RPMI8226 (cell line): ENCODE measurements at places on chromosomes 13 and 19.

DNA sequence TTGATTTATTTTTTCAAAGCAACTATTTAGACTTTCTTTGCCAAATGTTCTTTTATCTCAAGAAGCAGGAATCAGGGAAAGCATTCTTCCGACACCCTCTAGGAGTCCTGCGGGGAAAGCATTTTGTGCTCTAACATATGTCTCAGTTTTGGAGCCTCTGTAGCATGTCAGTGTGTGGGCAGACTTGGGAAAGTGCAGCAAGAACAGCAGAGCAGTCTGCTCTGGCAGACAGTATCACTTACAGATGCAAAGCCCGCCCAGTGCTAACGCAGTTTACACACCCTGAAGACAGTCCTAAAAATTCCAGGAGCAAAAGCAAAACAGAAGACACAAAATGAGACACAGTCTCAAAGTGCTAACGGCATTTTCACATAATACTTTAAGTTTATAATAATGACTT, 393.5 kb downstream of the KLF12 start:
- no peak for DNase-seq

DNA sequence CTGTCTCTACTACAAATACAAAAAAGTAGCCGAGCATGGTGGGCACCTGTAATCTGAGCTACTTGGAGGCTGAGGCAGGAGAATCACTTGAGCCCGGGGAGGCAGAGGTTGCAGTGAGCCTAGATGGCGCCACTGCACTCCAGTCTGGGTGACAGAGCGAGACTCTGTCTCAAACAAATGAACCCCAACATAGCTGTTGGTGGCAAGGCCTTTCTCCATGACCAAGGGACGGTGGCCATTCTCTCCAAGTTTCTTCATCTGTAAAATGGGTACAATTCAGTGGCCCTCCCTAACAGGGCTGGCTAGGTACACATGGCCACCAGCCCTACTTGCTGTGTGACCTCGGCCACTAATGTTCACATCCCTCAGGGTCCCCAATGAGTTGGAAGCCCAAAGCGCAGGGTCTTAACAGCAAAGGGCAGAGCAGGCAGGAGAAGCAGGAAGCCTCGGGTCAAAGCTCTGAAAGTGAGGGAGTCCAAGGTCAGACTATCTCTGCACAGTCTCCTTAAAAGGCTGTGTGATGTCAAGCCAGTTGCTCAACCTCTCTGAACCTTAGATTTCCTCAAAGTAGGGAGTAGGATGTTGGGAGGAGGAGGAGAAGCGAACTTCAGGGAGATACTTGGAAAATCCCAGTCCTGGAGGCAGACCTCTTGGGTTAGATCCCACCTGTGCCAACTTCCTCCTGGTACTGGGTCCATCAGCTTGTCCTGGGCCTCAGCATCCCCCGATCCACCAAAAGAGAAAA, 2.7 kb downstream of the JUND start:
- no peak for DNase-seq

DNA sequence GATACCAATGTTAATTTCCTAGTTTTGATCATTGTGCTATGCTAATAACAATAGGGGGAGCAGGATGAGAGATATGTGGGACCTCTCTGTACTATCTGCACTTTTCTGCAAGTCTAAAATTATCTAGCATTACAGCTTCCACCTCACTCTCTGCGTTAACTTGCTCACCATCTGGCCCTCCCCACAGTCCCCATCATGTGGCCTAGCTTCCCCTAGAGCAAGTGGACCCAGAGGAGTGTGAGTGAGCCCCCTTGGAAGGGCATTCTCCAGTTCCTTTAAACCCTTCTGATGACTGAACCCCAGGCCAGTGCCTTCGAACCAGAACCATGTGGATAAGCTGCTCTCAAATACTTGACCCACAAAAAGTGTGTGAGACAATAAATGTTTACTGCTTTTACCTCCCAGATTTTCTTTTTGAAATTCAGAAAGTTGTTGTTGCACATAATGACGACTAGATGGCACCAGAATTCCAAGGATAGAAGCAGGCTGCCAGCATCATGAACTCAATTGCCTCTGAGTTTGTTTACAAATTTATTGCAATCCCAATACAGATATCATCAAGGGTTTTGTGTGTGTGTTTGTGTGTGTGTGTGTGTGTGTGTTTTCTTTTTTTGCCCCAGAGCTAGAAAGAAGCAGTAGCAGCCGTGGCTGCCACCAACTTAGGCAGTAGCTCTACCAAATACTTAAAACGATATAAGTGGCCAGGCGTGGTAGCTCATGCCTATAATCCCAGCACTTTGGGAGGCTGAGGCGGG, 49.0 kb upstream of the ZNF780A start:
- peak; percentile 47 for DNase-seq

GRCh38 chr13:92044351-92044750, 645.9 kb downstream of the GPC5 start:
- DNase-seq = no peak

DNA sequence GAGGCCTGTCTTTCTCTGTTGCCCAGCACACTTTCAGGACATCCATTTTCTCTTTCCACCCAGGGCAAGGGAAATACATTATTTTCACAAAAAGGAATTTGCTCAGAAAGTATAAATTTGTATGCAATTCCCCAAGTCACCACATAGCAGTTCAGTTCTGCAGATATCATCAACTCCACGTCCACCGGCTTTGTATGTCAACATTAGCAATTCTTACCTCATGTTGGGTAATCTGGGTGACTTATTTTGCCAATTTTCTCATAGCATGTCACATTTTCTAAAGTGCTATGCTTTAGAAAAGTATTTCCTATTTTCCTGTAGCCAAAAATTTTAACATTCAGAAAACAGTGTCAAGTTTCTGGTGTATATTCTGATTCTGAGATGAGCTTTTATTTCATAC, 501.8 kb downstream of the EFNB2 start:
- no peak for DNase-seq

- DNase-seq = no peak
These were observed 1.2 kb downstream of the MED26 start for GRCh38 chr19:16626796-16627192.

DNA sequence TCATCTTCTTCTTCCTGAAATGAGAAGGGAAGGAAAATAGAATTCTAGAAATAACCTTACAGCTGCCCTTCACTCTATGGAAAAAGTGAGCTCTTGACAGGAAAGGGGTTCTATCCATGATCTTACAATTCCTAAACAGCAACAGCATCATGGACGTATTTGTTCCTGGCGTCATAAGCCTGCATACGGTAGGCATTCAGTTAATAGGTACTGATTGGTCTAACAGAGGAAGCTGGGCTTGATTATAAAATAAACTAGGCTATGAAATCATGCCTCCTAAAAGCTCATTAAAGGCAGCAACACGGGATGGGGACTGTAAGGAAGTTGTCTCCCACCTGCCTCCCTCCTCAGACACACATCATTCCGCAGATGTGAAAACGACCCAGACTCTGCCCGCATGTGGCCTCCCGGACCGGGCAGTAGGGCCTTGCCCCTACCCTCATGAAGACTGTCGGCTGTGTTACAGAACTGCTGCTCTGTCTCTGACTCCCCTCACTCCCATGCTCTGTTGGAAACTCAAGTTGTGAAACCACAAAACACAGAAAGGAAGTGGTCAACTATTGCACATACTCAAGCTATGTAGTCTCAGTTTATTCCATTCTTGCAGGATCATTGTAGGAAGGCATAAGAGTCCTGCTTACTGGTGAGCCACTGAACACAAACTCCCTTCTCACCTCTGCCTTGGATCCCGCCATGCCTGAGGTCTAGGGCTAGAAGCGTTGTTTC, 129.8 kb downstream of the DLEU7 start:
- no peak for DNase-seq

GRCh38 chr19:38213911-38214625, 10.0 kb downstream of the DPF1 start:
- DNase-seq = peak; percentile 85

DNA sequence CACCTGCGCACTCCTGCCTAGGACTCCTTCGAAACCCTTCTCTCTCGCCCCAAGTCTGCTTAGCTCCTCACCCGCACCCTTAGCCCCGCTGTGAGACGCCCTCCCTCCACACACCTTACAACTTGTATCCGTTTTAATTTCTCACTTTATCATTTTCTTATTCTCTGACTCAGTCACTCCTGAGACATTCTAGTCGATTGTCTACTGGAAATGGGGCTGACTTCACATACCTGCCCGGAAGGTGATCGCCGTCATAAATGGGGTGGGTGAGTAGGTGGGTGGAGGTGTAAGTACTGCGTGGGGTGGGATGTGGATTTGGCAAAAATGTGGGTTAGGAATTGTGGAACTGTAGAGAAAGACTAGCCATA, 714 bp downstream of the NDFIP2 start:
- peak; percentile 3 for DNase-seq

- DNase-seq = no peak
These were observed 6.1 kb downstream of the CDX2 start for GRCh38 chr13:27962982-27963381.

- DNase-seq = no peak
These were observed 521.9 kb downstream of the DIAPH3 start for GRCh38 chr13:59641817-59642216.

GRCh38 chr19:14003251-14004055, 2.7 kb downstream of the RFX1 start:
- DNase-seq = no peak

DNA sequence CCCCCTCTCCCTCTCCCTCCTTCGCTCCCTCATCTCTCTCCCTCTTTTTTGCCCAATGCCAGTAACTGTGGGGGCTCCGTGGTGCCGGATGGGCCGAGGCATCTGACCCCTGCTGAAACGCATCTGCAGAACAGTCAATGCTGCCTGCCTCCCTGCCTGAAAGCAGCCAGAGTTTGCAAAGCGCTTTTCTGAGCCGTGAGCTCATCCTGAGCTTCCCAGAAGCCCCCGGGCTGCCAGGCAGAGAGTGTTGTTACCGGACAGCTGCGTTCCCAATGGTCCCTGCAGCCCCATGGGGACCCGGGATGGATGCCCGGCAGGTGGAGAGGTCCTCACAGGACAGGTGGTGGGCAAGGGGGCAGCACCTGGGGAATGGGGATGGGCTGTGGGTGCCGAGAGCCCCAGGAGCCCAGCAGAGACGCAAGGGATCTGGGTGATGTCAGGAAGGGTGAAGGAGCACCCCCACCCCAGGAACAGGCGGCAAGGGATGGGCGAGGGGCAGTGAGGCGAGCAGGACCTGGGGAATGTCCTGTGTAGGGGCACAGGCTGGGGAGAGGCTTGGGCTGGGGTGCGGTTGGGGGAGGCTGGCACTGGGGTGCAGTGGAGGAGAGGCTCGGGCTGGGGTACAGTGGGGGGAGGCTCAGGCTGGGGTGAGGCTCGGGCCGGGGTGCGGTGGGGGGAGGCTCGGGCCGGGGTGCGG, 33.0 kb downstream of the GPX4 start:
- DNase-seq = no peak

GRCh38 chr19:40231544-40232424, 5.3 kb upstream of the CCNP start:
- no peak for DNase-seq

- no peak for DNase-seq
These were observed 115.7 kb upstream of the ZNF536 start for GRCh38 chr19:30256496-30256850.

- DNase-seq = no peak
These were observed 249.4 kb downstream of the PCCA start for GRCh38 chr13:100338275-100338674.

- no peak for DNase-seq
These were observed 89.7 kb upstream of the ZNF507 start for GRCh38 chr19:32255536-32256295.

DNA sequence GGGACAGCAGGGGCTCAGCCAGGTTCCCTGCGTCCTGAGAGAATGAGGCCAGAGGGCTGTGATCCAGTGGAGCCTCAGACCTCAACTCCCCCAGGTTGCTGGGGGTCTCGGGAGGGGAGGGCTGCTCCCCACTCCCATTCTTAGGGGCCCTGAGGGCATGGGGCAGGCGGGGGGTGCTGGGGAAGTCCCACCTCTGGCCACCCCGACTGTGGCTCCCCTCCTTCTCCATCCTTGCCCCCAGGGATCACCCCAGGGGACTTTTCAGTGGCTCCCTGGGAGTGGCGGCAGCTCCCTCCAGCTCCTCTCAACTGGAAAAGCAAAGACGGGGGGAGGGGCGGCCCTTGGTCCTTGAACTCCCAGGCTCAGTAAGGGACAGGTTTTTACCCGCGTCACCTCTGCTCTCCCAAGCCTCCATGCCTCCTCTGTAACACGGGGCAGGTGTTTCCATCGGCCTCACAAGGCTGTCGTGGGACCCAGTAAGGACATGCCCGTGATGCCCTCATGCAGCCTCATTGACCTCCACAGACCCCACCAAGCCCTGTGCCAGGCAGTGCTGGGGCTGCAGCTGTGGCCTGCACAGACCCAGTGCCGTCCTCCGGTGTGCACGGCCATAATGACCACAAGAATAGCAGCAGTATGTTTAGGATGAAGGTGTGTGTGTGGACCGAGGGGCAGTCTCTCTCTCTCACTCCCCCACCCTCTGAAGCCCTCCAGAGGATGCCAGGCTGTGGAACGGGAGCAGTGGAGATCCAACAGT, 11.6 kb upstream of the TOMM40 start:
- no peak for DNase-seq

DNA sequence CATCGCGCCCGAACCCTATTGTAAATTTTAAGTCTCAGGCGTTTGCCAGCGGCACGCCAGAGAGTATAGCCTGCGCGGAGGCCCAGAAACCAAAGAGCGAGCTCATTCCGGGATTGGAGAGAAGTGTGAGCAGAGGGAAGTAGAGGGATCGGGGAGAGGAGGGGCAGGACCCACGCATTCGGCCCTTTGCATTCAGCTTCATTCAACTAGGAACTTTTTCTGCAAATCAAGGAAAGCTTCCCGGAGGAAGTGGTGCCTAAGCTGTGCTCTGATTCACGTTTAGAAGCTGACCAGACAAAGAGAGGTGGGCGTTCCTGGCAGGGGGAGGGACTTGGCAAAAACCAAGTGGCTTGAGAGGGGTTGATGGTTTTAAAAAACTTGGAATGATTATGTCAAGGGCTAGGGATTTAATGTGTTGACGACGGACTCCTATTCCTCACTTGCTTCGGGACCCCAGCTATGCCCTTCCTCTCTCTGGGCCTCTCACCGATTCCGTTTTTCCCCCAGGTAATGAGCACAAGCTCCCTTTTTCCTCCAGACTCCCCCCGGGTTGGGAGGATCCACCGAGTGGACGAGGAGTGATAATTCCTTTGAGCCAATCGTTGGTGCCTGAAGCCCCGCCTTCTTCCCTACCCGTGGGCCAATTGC, 811 bp upstream of the PRMT1 start:
- DNase-seq = peak; percentile 91

DNA sequence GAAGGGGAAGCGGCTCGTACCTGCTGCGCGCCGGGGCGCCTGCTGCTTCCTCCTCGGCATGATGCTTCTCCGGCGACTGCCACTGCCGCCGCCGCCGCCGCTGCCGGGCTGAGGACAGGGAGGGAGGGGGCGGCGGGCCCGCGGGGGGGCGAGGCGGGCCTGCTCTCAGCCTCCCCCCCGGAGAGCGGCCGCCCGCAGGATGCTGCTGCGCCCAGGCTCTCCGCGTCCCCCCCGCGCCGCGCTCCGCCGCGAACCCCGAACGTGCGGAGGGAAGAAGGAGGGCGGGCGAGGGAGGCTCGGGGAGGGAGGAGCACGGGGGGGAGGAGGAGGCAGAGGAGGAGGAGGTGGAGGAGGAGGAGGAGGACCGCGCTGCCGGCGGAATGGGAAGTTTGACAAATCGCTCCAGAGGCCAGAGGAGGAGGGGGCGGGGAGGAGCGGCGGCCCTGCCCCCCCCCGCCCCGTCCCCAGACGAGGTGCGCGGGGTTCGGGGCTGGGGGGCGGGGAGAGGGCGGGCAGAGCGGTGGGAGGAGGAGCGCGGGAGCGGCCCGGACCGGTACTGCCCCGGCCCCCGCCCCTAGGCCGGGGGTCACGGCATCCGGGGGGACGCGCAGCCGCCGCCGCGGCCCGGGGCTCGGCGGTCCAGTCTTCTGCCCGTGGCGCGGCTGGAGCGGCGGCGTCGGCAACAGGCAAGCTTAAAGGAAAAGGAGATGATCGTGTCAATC, at the start of gene TSHZ3:
TSHZ3 (minus strand) TSS at position 277 of the 722 bp plus-strand sequence; CDS start at position 60, 217 bp downstream.
- DNase-seq = no peak

GRCh38 chr13:30453727-30454126, 12.0 kb downstream of the HMGB1 start:
- no peak for DNase-seq
